ENCODE measurements at places on chromosomes 1 and 21. TPM values are rescaled to one million over a fixed set of nuclear protein-coding genes. Genes with fewer than 3 reads are reported as not detected.

GRCh38 chr1:175725684-175726083 is 17.7 kb downstream of the TNR start:
- H3K36me3 ChIP-seq, result no peaks in the 10 kb centered on the region
- H3K4me1 ChIP-seq, result no peaks in the 10 kb centered on the region
- H3K4me3 ChIP-seq, result no peak overlapping the region
- no peak for DNase-seq
- no peaks in the 10 kb centered on the region for H3K27me3 ChIP-seq

OR2T35 gene
- not detected for total RNA-seq

GRCh38 chr1:3139871-3140361 is 70.9 kb downstream of the PRDM16 start:
- no peaks in the 10 kb centered on the region for H3K36me3 ChIP-seq
- DNase-seq, result no peak
- no peaks in the 10 kb centered on the region for H3K4me1 ChIP-seq
- H3K27me3 ChIP-seq, result peaks cover 15% of the 10 kb centered on the region

GRCh38 chr1:109229531-109230127 is 15.9 kb downstream of the SARS1 start:
- H3K27me3 ChIP-seq, result no peaks in the 10 kb centered on the region
- H3K4me1 ChIP-seq, result no peaks in the 10 kb centered on the region

GRCh38 chr1:18535391-18536210 is 54.9 kb downstream of the KLHDC7A start:
- no peak overlapping the region for H3K27ac ChIP-seq
- H3K4me1 ChIP-seq, result no peaks in the 10 kb centered on the region
- DNase-seq, result peak; percentile 71

DNA sequence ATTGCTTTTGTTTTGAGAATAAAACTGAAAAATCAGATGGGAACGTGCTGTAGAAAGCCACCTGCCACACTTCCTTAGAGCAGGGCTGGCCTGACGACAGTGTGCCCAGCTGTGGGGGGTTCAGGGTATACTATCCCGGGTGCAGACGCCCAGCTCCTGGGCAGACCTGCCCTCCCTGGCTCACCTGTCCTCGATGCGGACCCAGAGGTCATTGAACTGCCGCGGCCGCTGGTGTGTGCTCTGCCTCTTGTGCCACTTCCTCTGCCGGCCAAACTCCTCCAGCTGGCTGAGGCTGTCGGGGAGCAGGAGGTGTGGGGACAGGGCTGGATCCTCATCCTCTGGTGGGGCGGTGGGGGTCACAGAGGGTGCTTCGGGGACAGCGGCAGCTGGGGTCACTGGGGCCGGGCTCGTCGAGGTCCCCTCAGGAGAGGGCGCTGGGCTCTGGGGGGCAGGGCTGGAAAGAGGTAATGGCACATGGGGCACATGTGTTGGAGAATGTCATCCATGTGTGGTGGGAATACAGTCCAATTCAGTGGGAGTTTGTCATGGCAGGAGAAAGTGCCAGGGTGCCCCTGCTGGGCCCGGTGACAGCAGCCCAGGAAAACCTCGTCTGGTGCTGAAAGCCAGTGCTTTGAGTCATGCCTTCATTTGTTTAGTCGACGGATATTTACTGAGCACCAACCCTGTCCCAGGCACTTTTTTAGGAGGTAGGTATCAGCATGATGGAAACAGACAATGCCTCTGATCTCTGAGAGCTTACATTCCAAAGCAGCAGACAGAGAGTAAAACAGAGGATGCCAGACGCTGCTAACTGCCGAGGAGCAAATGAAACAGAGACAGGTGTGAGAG is 222.0 kb downstream of the TRABD2B start:
- H3K36me3 ChIP-seq, result no peaks in the 10 kb centered on the region
- no peak overlapping the region for H3K4me3 ChIP-seq
- no peaks in the 10 kb centered on the region for H3K27me3 ChIP-seq
- H3K4me1 ChIP-seq, result peaks cover 7% of the 10 kb centered on the region

- no peaks in the 10 kb centered on the region for H3K4me1 ChIP-seq
- DNase-seq, result no peak
- H3K27ac ChIP-seq, result no peak overlapping the region
- H3K4me3 ChIP-seq, result no peak overlapping the region
- no peaks in the 10 kb centered on the region for H3K36me3 ChIP-seq
- H3K27me3 ChIP-seq, result no peaks in the 10 kb centered on the region
Measured at GRCh38 chr1:70171512-70171911, 33.9 kb downstream of the LRRC40 start.

CENPS gene
- 34.8 TPM for total RNA-seq

GRCh38 chr1:160129558-160129957 is 14.0 kb downstream of the ATP1A2 start:
- H3K27ac ChIP-seq, result no peak overlapping the region
- no peak for DNase-seq
- no peaks in the 10 kb centered on the region for H3K27me3 ChIP-seq
- no peaks in the 10 kb centered on the region for H3K4me1 ChIP-seq
- no peak overlapping the region for H3K4me3 ChIP-seq

GRCh38 chr1:236502972-236503639 is 20.7 kb upstream of the LGALS8 start:
- peak overlapping the region; percentile 74 for H3K27ac ChIP-seq
- no peaks in the 10 kb centered on the region for H3K36me3 ChIP-seq
- no peaks in the 10 kb centered on the region for H3K27me3 ChIP-seq
- peak; percentile 65 for DNase-seq
- H3K4me1 ChIP-seq, result no peaks in the 10 kb centered on the region

FAM167B gene
- 2.3 TPM for total RNA-seq

LCE7A gene
- not detected for total RNA-seq

DNA sequence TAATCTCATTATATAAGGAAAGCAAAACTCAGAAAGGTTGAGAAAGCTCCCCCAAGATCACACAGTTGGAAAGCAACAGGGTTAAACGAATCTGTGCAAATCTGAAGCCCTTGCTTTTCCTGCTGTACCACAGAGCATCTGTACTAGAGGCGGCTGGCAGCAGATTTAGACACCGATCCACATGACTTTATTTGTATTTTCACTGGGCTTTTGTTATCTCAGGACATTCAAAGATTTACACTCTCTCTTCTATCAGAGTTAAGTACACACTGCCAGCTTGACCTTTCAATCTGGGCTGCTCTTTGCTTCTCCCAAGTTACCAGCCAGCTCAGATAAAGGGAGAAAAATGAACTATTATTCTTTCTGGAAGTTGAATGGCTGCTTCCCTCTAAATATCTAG is 146.6 kb downstream of the FAM78B start:
- no peaks in the 10 kb centered on the region for H3K36me3 ChIP-seq
- H3K4me3 ChIP-seq, result no peak overlapping the region
- no peaks in the 10 kb centered on the region for H3K27me3 ChIP-seq
- no peak overlapping the region for H3K27ac ChIP-seq
- H3K4me1 ChIP-seq, result no peaks in the 10 kb centered on the region
- DNase-seq, result no peak

DNA sequence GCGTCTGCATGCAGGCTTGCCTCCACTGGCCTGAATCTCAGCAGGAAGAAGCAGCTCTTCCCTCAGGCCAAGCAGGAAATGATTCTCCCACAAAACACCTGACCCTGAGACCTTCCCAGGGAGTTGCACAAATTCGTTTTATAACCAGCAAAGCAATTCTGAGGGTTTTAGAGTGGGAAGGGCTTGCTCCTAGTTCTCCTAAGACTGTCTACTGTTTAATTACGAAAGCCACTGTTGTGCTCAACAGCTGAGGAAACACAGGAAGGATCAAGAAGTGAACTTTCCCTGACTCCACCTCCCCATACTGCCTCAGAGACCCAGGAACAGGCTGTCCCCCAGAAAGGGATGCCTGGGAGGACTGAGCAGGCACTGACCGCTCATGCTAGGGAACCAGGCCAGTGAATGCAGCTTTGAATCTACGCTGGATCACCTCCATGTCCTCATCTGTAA is 37.0 kb upstream of the PUM1 start:
- H3K27ac ChIP-seq, result no peak overlapping the region
- DNase-seq, result no peak
- no peaks in the 10 kb centered on the region for H3K4me1 ChIP-seq
- H3K27me3 ChIP-seq, result no peaks in the 10 kb centered on the region

HHAT gene
- total RNA-seq, result 16.3 TPM

DNA sequence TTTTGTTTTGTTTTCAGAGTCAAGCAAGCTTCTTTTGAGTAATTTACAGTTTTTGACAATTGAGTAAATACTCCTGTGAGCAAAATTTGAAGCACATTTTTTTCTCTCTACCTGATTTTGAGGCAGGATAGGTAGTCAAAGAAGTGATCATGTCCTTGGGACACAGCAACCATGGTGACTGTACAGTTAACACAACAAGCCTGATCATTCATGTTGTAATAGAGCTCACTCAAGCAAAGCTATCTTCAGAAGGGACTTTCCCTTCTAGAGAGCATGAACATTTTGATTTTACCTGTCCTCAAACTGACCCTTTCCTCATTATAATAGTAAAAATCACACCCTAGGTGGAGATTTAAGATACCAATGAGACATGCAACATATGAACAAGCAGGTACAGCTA is 126.5 kb upstream of the KCNK1 start:
- no peak for DNase-seq
- no peak overlapping the region for H3K4me3 ChIP-seq
- H3K27me3 ChIP-seq, result no peaks in the 10 kb centered on the region
- H3K4me1 ChIP-seq, result no peaks in the 10 kb centered on the region
- H3K27ac ChIP-seq, result no peak overlapping the region
- H3K36me3 ChIP-seq, result no peaks in the 10 kb centered on the region

DNA sequence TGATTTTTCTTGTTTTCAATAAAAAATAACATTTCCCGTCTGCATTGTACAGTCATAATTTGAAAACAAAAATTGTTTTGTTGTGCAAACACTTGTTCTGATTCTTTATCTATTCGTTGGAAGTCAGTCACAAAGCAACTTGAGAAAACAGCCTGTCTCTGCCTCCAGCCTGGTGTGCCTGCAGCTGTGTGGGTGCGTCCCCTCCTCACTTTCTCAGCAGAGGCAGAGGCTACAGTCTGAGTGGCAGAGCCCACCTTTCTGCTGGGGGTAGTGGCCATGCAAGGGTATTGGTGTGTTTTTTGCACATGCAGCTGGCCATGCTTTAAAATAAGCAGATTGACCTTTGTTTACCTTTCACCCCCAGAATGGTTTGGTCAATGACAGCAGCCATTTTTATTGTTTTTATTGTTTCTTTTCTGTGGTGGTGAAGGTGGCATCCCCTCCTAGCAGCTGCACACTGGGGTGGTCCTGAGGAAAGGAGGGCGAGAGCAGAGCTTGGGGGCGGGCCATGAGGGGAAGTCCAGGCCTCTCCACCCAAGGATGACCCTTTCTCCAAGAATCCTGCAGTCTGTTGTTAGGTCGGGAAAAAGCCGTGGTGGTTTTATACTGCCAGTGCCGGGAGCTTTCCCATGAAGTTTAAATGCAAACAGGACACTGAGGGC is 159.6 kb downstream of the PCBP3 start:
- no peaks in the 10 kb centered on the region for H3K4me1 ChIP-seq
- no peak for DNase-seq
- H3K27me3 ChIP-seq, result no peaks in the 10 kb centered on the region
- no peak overlapping the region for H3K4me3 ChIP-seq
- H3K27ac ChIP-seq, result no peak overlapping the region
- no peaks in the 10 kb centered on the region for H3K36me3 ChIP-seq

TACSTD2 gene
- 219 TPM for total RNA-seq

DNA sequence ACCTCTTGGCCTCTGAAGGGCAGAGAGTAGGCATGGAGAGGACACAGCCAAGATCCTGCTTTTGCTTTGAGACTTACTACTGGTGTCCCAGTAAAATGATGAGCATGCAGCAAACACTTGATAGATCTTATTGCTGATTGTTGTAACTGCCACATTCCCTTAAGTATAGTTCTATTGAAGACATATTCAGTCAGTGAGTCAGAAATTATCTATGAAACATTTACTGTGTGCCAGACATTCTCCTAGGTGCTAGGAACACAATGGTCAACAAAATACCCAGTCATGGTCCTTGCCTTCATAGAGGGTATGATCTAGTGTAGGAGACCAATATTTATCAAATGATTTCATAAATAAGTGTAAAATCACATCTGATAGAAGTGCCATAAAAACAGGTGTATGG is 13.6 kb downstream of the STYXL2 start:
- H3K4me1 ChIP-seq, result no peaks in the 10 kb centered on the region
- H3K27me3 ChIP-seq, result no peaks in the 10 kb centered on the region
- H3K36me3 ChIP-seq, result no peaks in the 10 kb centered on the region
- no peak for DNase-seq
- no peak overlapping the region for H3K4me3 ChIP-seq
- H3K27ac ChIP-seq, result no peak overlapping the region

- peaks cover 12% of the 10 kb centered on the region for H3K4me1 ChIP-seq
- no peaks in the 10 kb centered on the region for H3K36me3 ChIP-seq
- H3K4me3 ChIP-seq, result no peak overlapping the region
- DNase-seq, result no peak
Measured at GRCh38 chr1:119632841-119633240, 15.2 kb downstream of the ZNF697 start.

GRCh38 chr1:204207136-204207616 is 6.6 kb downstream of the GOLT1A start:
- no peak overlapping the region for H3K4me3 ChIP-seq
- H3K27ac ChIP-seq, result no peak overlapping the region
- H3K36me3 ChIP-seq, result no peaks in the 10 kb centered on the region
- H3K4me1 ChIP-seq, result no peaks in the 10 kb centered on the region
- DNase-seq, result peak; percentile 65

PRKAA2 gene
- 7.9 TPM for total RNA-seq

- no peak overlapping the region for H3K4me3 ChIP-seq
- peaks cover 23% of the 10 kb centered on the region for H3K4me1 ChIP-seq
- no peaks in the 10 kb centered on the region for H3K27me3 ChIP-seq
- DNase-seq, result no peak
Measured at GRCh38 chr21:46187814-46188213, 3.6 kb upstream of the SPATC1L start.

- no peak overlapping the region for H3K27ac ChIP-seq
- no peaks in the 10 kb centered on the region for H3K36me3 ChIP-seq
- H3K27me3 ChIP-seq, result no peaks in the 10 kb centered on the region
- no peaks in the 10 kb centered on the region for H3K4me1 ChIP-seq
Measured at GRCh38 chr1:39632323-39632681, 7.1 kb downstream of the HEYL start.

COL9A2 gene
- total RNA-seq, result 16.1 TPM

- no peak overlapping the region for H3K27ac ChIP-seq
- no peaks in the 10 kb centered on the region for H3K4me1 ChIP-seq
- no peak for DNase-seq
- no peaks in the 10 kb centered on the region for H3K36me3 ChIP-seq
- H3K27me3 ChIP-seq, result no peaks in the 10 kb centered on the region
Measured at GRCh38 chr1:232995189-232995588, 44.8 kb downstream of the NTPCR start.

LCA5L gene
- total RNA-seq, result 11.1 TPM

GRCh38 chr1:56139836-56140235 is 439.5 kb downstream of the PLPP3 start:
- no peaks in the 10 kb centered on the region for H3K27me3 ChIP-seq
- no peak for DNase-seq
- no peaks in the 10 kb centered on the region for H3K36me3 ChIP-seq
- no peak overlapping the region for H3K4me3 ChIP-seq

OR14C36 gene
- total RNA-seq, result not detected

DNA sequence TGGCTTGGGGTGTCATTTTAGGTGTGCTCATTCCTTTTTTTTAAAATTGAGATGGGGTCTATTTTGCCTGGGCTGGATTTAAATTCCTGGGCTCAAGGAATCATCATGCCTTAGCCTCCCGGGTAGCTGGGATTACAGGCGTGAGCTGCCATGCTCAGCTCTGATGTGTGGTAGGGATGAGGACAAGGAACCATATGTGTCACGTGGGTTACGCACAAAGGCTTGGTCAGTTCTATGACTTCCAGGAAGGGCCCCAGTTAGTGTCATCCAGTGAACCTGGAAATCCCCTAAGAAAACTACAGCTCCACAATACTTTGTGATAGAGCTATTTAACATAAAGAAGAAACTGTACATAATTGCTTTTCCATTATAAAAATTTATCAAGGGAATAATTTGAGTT is 6.7 kb upstream of the METTL25B start:
- H3K4me3 ChIP-seq, result no peak overlapping the region
- peaks cover 17% of the 10 kb centered on the region for H3K4me1 ChIP-seq
- no peak overlapping the region for H3K27ac ChIP-seq
- H3K36me3 ChIP-seq, result no peaks in the 10 kb centered on the region
